ENCODE measurements at places on chromosomes 1 and 21. TPM values are rescaled to one million over a fixed set of nuclear protein-coding genes. Genes with fewer than 3 reads are reported as not detected.
A peak's percentile ranks its signal among the peaks of the same experiment; 100 is the strongest.

Gene OR2T29
- total RNA-seq: not detected

Gene AMY2A
- not detected for total RNA-seq

Gene OVAAL
- not detected for total RNA-seq

Gene C1orf94
- not detected for total RNA-seq

Gene AGBL4
- total RNA-seq: not detected

Gene CLEC20A
- not detected for total RNA-seq

Gene HRNR
- not detected for total RNA-seq

DNA sequence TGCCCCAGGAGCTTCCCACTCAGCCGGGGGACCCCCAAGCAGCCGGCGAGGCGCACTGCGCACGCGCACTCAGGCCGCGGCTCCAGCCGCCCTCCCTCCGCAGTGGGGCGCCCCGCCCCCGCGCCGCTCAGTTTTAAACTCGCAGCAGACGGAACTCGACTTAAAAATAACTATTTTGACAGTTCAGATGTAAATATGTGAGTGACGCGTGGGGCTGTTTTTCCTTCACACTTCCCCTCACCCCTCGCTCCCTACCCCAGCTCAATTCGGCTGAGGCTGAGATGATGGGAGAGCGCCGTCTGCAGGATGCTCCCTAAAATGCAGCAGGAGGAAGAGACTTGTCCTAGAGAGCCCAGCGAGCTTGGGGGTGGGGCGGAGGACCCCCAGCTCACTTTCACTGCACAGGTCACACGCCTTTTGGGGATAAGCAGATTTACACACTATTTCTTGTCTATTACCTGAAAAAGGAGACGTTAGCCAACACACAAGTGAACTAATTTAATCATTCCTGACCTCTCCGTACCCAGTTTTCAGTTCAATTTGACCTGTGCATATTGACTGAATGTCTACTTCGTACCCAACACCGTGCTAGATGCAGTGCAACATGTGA lies 8.9 kb upstream of the LEMD1 start:
- DNase-seq: no peak
- H3K27me3 ChIP-seq: no peaks in the 10 kb centered on the region
- H3K4me3 ChIP-seq: peak overlapping the region; percentile 14
- H3K27ac ChIP-seq: no peak overlapping the region

GRCh38 chr21:31133243-31133830 lies 95.1 kb upstream of the KRTAP19-8 start:
- no peaks in the 10 kb centered on the region for H3K27me3 ChIP-seq
- DNase-seq: no peak
- H3K4me3 ChIP-seq: no peak overlapping the region
- H3K36me3 ChIP-seq: no peaks in the 10 kb centered on the region
- H3K27ac ChIP-seq: no peak overlapping the region

- peak; percentile 93 for DNase-seq
- no peaks in the 10 kb centered on the region for H3K27me3 ChIP-seq
- H3K27ac ChIP-seq: peak overlapping the region; percentile 55
These were observed 12.4 kb upstream of the SLC19A1 start for GRCh38 chr21:45554477-45555175.

DNA sequence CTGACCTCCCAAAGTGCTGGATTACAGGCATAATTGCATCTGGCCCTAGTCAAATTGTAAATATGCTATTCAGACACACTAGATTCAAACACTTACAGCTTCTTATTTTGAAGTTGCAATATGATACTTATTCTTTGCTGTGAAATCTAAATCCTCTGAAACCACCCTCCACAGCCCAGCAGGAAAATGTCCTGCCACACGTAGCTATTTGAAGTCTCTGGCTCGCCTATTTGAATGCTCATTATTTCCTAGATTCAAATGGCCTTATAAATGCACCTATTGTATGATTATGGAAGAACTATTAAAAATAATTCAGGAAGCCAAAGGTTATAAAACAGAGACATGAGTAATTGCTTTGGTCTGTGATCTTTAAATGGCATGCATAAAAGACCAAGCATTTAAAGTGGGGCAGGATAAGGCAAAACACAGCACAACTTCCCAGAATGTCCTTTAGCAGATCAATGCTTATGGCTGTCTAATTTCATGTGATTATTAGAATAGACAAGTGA lies 26.6 kb upstream of the FBXO28 start:
- no peaks in the 10 kb centered on the region for H3K27me3 ChIP-seq
- H3K27ac ChIP-seq: no peak overlapping the region
- no peaks in the 10 kb centered on the region for H3K36me3 ChIP-seq
- no peak for DNase-seq
- H3K4me1 ChIP-seq: no peaks in the 10 kb centered on the region

DNA sequence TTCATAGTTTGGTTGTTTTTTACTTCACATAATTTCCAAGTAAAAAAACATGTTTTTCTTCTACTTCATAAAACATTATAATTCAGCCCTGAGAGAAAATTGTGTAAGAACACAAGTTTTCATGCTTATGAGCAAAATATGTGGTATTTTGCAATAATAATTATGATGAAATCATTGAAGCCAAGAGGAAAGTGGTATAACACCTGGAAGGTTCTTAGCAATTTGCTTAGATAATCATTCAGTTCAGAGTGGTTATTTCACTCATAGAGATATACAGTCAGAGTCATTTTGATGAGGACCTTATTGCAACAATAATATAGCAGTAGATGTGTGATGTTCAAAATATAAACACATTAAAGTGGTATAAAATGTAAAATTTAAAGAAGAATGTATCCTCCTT lies 94.5 kb downstream of the PLPPR4 start:
- H3K4me1 ChIP-seq: no peaks in the 10 kb centered on the region
- H3K27me3 ChIP-seq: no peaks in the 10 kb centered on the region
- H3K27ac ChIP-seq: no peak overlapping the region
- DNase-seq: no peak
- no peaks in the 10 kb centered on the region for H3K36me3 ChIP-seq

- DNase-seq: no peak
- H3K36me3 ChIP-seq: no peaks in the 10 kb centered on the region
- no peaks in the 10 kb centered on the region for H3K4me1 ChIP-seq
- no peak overlapping the region for H3K4me3 ChIP-seq
- H3K27me3 ChIP-seq: no peaks in the 10 kb centered on the region
- H3K27ac ChIP-seq: no peak overlapping the region
These were observed 875.9 kb downstream of the TTLL7 start for GRCh38 chr1:83123019-83123418.

GRCh38 chr1:239387304-239388158 lies 1.2 kb downstream of the CHRM3 start:
- peak overlapping the region; percentile 10 for H3K27ac ChIP-seq
- H3K4me3 ChIP-seq: peak overlapping the region; percentile 45
- no peaks in the 10 kb centered on the region for H3K27me3 ChIP-seq
- peaks cover 7% of the 10 kb centered on the region for H3K4me1 ChIP-seq

- H3K36me3 ChIP-seq: no peaks in the 10 kb centered on the region
- no peaks in the 10 kb centered on the region for H3K4me1 ChIP-seq
- no peak for DNase-seq
- H3K27ac ChIP-seq: no peak overlapping the region
- no peaks in the 10 kb centered on the region for H3K27me3 ChIP-seq
- H3K4me3 ChIP-seq: no peak overlapping the region
These were observed 104.8 kb upstream of the ATP1A1 start for GRCh38 chr1:116268211-116268610.

- H3K27ac ChIP-seq: no peak overlapping the region
- H3K27me3 ChIP-seq: no peaks in the 10 kb centered on the region
- no peaks in the 10 kb centered on the region for H3K4me1 ChIP-seq
- DNase-seq: no peak
These were observed 19.0 kb downstream of the IGSF21 start for GRCh38 chr1:18126616-18127015.

DNA sequence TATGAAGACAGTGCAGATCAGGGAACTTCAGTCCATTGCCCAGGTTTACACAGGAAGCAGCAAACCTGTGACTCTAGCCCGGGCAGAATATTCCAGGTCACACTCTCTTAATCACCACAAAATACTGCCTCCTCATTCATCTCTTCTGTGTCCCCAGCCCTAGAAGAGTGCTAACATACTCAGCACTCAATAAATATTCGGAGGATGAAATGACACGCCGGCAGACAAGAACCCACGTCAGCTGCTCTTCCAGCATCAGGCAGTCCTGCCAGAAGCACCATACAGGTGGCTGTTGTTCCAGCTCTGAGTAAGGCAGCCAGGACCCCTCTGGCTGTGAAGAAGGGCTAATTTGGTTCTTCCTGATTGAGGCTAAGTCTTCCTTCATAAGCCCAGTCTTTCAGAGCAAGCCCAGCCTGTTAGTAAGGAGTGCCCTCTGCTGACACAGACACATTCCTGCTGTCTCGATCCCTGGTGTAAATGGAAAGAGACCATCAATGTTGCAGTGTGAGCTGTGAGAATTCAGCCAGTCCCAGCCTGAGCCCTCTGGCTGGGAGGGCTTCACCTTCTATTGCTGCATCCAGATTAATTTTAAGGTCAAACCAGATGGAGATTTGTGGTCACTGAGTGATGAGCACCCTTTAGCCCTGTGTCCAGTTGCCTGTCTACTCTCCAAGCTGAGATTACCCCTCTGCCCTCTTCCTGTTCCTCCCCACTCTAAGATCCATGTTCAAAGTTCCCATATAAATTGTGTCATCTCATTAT lies 45.0 kb upstream of the KIRREL1 start:
- no peak overlapping the region for H3K27ac ChIP-seq
- no peaks in the 10 kb centered on the region for H3K36me3 ChIP-seq
- no peaks in the 10 kb centered on the region for H3K27me3 ChIP-seq
- peak; percentile 61 for DNase-seq
- H3K4me1 ChIP-seq: peaks cover 34% of the 10 kb centered on the region
- no peak overlapping the region for H3K4me3 ChIP-seq

- no peak overlapping the region for H3K4me3 ChIP-seq
- no peaks in the 10 kb centered on the region for H3K36me3 ChIP-seq
- no peak overlapping the region for H3K27ac ChIP-seq
- DNase-seq: no peak
- no peaks in the 10 kb centered on the region for H3K4me1 ChIP-seq
These were observed 20.2 kb upstream of the RALGPS2 start for GRCh38 chr1:178704833-178705232.

- H3K27ac ChIP-seq: no peak overlapping the region
- H3K36me3 ChIP-seq: no peaks in the 10 kb centered on the region
- no peaks in the 10 kb centered on the region for H3K4me1 ChIP-seq
- no peaks in the 10 kb centered on the region for H3K27me3 ChIP-seq
- no peak overlapping the region for H3K4me3 ChIP-seq
These were observed 8.0 kb upstream of the IFNLR1 start for GRCh38 chr1:24195136-24195535.

DNA sequence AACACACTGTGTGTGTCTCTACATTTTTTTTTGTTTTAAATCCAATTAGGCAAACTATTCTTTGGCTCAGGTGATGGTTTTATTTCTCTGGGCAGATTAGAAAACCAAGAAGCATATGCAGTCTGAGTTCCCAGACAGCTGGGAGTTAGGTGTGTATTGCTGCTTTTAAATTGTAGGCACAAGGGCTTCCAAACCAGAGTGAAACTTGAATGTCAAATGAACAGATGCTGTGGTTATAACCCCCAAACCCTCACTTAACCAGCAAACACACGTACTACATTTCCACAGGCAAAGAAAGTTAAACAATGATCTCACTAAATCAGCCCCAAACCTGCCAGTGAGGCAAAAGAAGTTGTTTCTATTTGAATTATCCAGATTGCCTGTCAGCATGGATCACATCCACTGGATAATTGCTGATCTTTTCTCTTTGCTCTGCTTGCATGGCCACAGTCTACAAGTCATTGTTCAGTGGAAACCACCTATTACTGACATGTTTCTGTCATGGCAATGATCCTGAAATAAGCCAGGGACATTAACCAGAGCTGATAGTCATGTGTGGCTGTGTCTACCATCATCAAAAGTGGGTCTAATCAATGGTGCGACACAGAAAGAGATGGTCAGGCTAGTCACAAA lies 576.5 kb upstream of the PLXNA2 start:
- H3K36me3 ChIP-seq: no peaks in the 10 kb centered on the region
- no peak overlapping the region for H3K27ac ChIP-seq
- H3K4me3 ChIP-seq: no peak overlapping the region
- no peak for DNase-seq
- no peaks in the 10 kb centered on the region for H3K27me3 ChIP-seq

DNA sequence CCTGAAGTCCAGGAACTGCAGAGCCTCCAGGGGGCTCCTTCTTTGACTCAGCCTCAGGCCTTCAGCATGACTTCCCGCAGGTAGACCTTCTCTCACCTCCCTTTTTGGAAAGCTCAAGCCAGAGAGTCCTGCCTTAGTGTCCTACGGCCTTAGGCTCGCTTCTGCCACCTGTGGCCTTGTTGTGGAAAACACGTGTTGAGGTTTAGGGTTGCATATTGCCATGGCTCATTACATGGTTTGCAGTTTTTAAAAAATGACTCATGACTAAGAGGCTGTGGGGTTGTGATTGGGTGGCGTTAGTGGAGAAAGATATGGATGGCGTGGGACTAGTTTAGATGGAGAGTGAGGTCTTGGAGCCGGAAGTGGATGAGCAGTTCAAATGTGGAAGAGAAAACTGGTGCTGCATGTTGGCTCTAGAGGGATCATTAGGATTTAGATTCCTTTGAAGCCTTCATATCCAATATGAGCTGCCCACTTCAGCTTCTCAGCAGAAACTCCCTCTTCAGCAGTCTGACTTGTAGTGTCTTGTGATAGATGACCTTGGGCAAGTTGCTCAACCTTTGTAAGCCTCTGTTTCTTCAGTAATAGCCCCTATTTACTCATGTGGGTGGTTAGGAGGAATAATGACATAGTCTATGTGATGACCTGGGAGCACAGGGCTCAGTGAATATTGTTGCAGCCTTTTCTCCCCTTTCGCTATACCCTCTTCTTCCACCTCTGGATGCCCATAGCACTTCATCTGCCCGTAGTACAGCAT lies 6.5 kb upstream of the FGGY start:
- H3K4me3 ChIP-seq: no peak overlapping the region
- H3K27me3 ChIP-seq: no peaks in the 10 kb centered on the region
- no peaks in the 10 kb centered on the region for H3K36me3 ChIP-seq
- DNase-seq: peak; percentile 39
- no peaks in the 10 kb centered on the region for H3K4me1 ChIP-seq
- H3K27ac ChIP-seq: no peak overlapping the region

GRCh38 chr1:191889623-191890003 lies 268.6 kb upstream of the RGS18 start:
- DNase-seq: no peak
- no peaks in the 10 kb centered on the region for H3K27me3 ChIP-seq
- H3K4me1 ChIP-seq: no peaks in the 10 kb centered on the region

- H3K36me3 ChIP-seq: no peaks in the 10 kb centered on the region
- H3K27me3 ChIP-seq: no peaks in the 10 kb centered on the region
- DNase-seq: peak; percentile 7
- peak overlapping the region; percentile 92 for H3K27ac ChIP-seq
These were observed 457.7 kb upstream of the ADAMTS5 start for GRCh38 chr21:27424601-27425000.
